ENCODE measurements at places on chromosomes 7 and 10. TPM values are rescaled to one million over a fixed set of nuclear protein-coding genes. Genes with fewer than 3 reads are reported as not detected.

GRCh38 chr10:97540669-97541500 lies 31.7 kb upstream of the ANKRD2 start:
- DNase-seq: no peak

DNA sequence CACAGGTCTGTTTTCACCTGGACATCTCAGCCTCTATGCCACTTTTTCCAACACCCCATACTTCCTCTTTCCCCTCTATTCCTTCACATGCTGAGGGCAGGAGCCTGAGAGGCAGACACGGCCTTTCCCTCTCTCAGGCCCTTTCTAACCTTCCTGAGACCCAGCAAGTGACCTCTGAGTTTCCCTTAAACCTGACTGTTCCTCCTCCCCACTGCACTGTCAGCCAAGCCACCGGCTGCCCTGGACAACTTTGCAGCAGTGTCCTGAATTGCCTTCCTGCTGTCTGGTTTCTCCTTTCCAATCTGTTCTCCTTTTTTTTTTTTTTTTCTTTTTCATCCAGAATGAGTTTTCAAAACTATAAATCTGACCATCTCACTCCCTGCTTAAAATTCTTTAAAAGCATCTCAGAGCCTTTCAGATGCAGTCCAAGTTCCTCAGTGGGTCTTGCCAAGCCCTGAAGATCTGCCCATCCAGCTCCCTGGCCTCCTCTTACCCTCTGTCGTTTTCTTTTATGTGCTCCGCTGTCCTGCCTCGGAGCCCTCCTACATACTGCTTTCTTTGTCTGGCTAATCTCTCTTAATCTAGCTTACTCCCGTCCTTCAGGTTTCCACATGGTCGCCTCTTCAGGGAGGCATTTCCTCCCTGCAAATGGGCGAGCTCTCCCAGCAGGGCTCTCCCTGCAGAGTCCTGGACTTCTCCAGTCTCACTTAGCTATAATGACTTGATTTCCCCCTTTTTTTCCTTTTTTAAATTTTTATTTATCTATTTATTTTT lies 30.5 kb downstream of the SLC13A4 start:
- no peak for DNase-seq

DNA sequence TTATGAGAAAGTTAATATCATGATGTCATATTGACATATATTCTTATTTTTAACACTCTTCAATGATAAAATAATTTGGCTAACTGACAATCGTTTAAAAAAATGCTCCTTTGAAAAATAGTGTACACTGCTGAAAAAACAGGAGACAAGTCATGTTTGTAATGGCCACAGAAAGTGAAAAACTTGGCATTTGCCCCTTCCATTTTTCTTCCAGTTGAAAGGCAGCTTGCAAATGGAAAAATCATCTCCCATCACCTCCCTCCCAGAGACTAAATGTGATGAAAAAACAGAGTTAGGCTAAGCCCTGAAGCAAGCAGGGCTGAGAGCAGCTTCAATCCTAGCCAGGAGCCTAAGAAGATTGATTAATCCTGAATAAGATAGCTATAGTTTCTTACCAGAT lies 160.4 kb downstream of the SKAP2 start:
- no peak for DNase-seq

DNA sequence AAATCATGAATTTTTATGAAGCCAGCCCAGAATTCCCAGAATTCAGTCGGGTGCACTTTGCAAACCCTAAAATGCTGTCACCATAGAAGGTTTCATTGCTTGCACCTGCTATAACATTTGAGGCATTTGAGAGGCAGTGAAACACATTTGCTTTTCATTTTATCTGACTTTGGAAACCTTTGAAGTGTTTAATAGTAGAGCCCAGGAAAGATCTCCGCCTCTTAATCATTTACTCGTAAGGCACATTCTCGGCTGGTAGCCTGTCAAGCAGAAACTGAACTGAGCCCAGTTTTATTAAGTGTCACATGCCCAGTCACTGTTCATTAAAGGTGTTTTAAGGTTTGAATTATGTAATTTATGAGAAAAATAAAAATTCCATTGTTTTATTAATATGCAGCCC lies 247.6 kb downstream of the EMX2 start:
- no peak for DNase-seq

DNA sequence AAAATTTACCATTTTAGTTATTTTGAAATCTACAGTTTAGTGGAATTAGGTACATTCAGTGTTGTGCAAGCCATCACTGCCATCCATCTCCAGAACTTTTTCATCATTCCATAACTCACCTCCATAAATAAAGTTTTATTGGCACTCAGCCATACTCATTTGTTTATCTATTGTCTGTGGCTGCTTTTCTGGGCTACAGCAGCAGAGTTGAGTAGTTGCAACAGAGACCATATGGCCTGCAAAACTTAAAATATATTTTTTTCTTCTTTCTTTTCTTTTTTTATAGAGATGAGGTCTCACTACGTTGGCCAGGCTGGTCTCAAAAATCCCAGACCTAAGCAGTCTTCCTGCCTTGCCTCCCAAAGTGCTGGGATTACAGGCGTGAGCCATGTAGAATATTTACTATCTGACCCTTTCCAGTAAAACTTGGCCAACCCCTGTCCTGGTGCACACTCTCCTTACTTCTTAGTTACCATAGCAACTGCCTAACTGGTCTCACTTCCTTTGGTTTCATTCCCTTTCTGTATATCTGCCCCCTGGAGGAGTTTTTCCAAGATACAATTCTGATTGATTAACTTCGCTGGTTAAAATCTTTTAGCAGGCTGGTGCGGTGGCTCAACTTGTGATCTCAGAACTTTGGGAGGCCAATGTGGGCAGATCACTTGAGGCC lies 133.2 kb downstream of the CUX1 start:
- DNase-seq: peak; percentile 33

DNA sequence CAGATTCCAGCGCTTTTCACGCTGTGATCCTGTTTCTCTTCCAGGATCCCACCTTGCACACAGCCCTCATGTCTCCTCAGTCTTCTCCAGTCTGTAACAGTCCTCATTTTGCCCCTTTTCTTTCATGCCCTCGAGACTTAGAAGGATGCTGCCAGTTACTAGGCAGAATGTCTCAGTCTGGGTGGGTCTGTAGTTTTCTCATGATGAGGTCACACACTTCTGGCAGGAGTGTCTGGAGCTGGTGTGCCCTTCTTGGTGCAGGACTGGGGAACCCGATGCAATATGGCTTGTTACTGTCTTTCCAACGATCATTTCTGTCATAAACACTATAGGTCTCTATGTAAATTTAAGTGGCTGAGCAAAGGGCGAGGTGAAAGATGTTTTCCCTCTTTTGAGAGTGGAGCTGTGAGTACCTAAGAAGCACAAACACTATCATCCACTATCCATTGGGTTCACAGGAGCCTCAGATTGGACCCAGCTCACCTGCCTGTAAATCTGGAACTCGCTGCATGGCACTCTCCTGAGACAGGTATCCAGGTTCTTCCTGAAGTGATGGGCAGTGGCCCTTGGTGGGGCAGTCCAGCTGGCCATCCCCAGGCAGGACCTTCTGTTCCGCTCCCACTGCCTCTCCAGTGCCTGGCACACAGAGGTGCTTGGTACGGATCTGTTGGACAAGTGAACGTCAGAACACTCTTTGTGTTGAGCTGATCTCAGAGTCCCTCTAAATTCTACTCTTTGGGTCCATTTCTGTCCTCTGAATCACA lies 64.3 kb upstream of the ZNF32 start:
- DNase-seq: no peak

GRCh38 chr7:93945756-93946535 lies 24.4 kb downstream of the GNG11 start:
- no peak for DNase-seq

- no peak for DNase-seq
Observed at GRCh38 chr10:3570855-3571266, 214.1 kb downstream of the KLF6 start.

GRCh38 chr10:43683451-43684291 lies 35.0 kb upstream of the ZNF32 start:
- no peak for DNase-seq

- DNase-seq: no peak
Observed at GRCh38 chr10:27541796-27542729, 38.0 kb downstream of the RAB18 start.

DNA sequence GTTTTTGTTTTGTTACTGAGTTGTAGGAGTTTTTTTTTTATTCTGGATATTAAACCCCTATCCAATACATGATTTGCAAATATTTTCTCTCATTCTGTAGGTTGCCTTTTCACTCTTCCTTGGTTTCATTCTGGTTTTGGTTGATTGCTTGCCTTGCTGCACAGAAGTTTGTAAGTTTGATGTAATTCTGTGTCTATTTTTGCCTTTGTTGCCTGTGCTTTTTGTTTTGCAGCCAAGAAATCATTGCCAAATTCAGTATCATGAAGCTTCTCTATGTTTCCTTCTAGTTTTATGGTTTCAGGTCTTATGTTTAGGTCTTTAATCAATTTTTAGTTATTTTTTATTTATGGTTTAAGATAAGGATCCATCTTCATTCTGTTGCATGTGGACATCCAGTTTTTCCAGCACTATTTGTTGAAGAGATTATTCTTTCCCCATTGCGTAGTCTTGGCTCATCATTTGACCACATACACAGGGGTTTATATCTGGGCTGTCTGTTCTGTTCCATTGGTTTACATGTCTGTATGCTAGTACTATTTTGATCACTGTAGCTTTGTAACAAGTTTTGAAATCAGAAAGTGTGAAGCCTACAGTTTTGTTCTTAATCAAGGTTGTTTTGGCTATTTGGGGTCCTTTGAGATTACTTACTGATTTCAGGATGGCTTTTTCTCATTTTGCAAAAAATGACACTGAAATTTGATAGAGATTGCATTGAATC lies 26.4 kb downstream of the BMPR1A start:
- no peak for DNase-seq

DNA sequence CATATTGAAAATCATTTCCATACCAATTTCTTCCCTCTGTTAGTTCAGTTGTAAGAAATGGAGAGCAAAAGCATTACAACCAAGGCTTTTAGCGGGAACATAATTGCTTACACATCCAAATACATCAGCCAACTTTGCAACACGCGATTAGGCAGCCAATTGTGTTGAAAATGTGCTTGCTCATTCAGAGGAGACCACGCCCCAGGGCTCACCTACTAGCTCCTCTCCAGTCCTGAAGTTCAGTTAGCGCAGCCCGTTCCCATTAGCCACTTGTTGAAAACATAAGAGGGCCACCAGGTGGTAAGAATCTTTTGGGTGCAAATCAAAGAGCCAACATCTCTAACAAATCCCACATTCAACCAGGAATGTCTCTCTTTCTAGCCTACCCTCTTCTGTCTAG lies 213.2 kb upstream of the MDFIC start:
- DNase-seq: peak; percentile 19

The WDFY4 gene
- total RNA-seq: not detected

The OR2A42 gene
- not detected for total RNA-seq

The OR6B1 gene
- total RNA-seq: not detected

The KCNIP2 gene
- total RNA-seq: 2.8 TPM

The MGMT gene
- total RNA-seq: not detected
